Left cardiac atrium (tissue), 4 donors: ENCODE measurements at places on chromosomes 4 and X. TPM values are rescaled to one million over a fixed set of nuclear protein-coding genes. Genes with fewer than 3 reads are reported as not detected.
A peak's percentile ranks its signal among the peaks of the same experiment; 100 is the strongest.

GRCh38 chrX:17656035-17656418 lies 81.3 kb upstream of the SCML1 start:
- DNase-seq: no peak

GRCh38 chr4:38559374-38559773 lies 104.6 kb upstream of the KLF3 start:
- DNase-seq: no peak

GRCh38 chrX:70088751-70089150 lies 26.5 kb downstream of the OTUD6A start:
- DNase-seq: no peak

GRCh38 chrX:16931371-16931770 lies 15.1 kb upstream of the REPS2 start:
- DNase-seq: no peak

DNA sequence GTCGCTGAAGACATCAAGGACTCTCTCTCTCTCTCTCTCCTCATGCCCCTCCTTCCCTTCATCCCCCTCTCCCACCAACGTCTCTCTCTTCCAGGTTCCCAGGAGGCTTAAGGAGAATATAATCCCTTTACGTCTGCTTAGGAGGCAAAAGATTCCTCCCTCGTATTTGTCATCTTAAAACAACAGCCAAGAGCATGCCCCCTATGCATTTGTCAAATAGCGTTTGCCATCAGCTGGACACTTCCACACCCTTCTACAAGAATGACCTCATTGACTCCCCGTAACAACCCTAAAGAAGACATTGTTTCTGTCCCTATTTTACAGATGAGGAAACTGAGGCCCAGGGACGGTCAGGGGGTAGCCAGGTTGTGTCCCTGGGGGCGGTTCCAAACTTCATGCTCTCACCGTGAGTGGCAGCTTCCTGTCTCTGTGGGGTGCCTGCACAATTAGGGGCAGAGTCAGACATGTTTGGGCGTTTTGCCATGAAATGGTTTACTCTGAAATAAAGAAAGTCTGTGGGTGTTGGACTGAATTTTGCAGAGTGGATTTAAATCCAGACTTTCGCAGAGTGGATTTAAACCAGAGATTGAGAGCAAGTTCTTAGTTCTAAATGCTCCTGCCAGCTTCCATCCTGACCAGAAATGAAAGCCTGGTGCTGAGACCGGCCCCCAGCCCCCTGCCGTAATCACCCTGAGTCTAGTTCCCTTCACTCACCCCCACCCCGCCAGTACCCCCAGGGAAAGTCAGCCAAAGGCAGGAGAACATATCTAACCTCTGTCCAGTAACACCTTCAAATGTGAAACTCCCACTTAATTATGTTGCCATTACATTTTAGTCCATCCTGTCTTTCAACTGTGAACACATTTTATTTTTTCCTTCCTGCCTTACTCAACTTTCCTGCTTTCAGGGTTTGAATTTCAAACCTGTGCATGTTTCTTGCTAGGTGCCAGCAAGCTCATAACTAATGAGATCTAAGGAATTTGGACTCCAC lies 44.3 kb upstream of the TBL1X start:
- no peak for DNase-seq

DNA sequence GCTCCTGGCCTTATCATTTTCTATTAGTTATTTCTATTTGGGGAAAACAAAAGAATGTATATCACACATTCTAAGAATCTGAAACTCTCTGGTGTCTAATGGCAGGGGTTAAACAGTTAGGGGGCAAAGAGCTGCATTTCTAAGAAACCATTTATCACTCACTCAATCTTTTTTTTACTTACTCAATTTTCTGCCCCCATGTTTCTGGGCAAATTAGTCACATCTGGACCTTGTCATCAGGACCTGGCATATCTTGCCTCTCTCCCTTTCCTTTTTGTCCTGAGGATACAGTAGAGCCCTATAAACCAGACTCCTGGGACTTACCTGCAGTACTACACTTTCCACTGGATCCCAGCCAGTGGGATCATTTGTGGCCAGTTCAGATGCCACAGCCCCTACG lies 89.1 kb downstream of the ANXA3 start:
- no peak for DNase-seq

DNA sequence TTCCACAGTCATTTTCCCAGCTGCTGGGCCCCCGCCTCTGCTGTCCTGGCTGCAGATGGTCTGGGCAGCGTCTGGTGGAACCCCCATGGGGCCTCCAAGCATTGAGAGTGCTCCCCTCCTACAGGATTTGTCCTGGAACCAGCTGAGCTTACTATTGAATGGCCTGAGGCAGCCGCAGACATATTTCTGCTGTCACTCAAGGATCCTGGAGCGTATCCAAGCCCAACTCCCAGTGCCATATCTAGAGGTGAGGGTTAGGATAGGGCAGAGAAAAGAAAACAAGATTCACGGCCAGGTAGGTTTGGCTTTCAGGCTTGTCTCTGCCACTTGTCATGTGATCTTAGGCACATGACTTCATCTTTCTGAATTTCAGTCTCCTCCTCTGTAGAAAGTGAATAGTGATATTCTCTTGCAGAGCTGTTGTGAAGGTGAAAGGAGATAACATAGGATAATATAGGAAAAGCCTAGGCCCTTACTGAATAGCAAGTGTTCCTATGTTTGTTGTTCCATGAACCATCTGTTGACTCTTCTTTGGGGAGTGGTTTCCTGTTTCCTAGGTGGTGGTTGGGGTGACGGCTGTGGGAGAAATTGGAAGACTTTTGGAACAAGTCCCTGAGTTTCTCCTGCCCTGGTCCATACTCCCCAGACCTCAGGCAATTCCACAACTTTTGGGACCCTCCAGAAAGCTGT lies 52.3 kb downstream of the SEPSECS start:
- peak; percentile 57 for DNase-seq

GRCh38 chr4:77893451-77893850 lies 30.8 kb downstream of the MRPL1 start:
- no peak for DNase-seq

- DNase-seq: no peak
Measured at GRCh38 chr4:1160351-1160750, 12.0 kb downstream of the SPON2 start.

GRCh38 chr4:182015893-182016292 lies 227.3 kb upstream of the TENM3 start:
- no peak for DNase-seq

Gene TCEANC
- 2.9 TPM for total RNA-seq

Gene SPATA4
- total RNA-seq: not detected

Gene MTMR8
- 0.77 TPM for total RNA-seq

Gene OTUD6A
- total RNA-seq: not detected

Gene TCP11X2
- total RNA-seq: not detected
